Activated CD4-positive, alpha-beta T cell treated with anti-CD3 and anti-CD28 coated beads, Interleukin-2, Interleukin-4, amounts not matched to agents 100 ng/mL and 50 ng/mL, durations not matched to agents 16 hours and 8 hours (primary cell): ENCODE measurements at places on chromosomes 1 and 21.

DNA sequence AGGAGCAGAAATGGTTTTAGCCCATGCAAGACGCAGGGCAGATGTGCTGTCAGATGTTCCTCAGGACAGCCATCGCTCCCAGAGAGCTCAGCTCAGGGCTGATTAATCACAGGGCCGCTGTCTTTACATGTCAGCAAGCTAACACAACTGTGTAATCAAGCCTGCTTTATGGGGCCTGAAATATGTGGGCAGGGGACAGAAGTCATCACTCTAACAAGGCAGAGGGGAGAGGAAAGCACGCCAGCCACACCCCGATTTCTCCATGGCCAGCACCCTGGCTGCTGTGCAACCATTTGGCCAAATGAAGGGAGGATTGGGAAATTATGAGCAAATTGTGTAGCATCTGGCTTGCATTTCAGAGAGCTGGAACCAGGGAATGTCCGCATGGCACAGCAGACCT lies 368.8 kb downstream of the NPHP4 start:
- DNase-seq: no peak

DNA sequence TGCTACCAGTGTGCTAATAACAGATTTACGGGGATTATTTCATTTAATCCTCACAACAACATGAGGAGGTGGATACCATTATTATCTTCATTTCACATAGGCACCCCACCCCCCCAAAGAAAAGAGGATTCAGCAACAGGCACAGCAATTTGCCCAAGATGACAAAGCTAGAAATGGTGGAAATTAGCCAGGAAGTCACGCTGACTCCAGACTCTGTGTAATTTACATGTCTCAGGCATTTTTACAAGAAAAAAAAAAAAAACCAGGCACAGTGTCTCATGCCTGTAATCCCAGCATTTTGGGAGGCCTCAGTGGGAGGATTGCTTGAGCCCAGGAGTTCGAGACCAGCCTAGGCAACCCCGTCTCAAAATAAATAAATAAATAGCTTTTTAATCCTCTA lies 37.5 kb upstream of the PRDM2 start:
- no peak for DNase-seq

DNA sequence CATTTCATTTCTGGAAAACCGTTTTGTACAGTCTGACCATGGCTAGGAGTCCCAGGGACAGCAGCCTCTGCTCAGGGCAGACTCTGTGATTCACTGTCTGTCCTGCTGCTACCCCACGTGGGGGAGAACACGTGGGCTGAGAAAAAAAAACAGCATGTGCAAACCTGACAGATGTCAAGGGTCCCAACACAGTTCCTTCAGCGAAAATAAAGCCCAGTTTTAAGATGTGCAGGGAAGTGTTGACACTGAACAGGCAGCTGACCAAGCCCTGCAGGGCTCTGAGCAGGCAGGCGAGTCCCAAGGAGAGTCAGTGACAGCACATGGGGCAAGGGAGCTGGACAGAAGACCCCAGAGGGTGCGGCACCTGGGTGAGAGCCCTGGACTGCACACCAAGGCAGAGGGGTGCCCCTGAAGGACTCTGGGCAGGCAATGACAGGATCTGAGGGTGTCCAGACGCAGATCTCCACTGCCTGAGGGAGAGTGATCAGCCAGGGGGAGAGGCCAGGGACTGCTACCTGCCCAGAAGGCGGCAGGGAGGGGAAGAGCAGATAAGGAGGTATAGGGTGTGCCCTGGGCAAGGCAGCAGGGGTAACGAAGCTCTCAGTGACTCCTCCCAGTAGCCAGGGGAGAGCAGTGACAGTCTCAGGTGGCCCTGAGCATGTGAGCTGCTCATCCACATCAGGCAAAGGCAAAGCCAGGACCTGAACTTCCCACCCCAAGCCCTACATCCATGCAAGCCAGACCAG lies 5.1 kb upstream of the SPATC1L start:
- no peak for DNase-seq

DNA sequence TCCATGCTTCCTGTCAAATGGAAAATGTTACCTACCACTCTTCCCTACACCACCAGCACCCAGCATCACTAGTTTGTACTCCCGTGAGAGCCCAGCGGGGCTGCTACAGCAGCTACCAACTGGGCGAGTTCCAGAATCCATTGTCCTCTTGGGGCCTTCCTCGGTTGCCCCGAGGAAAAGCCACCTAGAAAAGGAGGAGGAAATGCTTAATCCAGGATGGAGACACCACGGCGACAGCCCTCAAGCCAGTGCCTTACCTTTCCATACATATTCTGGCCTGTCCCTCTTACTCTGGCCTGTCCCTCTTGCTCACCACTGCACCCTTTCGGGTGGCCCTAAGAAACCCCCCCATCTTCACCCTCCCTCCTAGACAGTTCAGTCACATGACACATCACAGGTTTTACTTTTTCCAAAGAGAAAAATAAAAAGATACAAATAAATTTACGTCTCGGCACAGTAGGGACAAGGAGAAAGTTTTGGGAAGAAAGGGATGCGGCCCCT lies 478 bp downstream of the RIT1 start:
- no peak for DNase-seq

DNA sequence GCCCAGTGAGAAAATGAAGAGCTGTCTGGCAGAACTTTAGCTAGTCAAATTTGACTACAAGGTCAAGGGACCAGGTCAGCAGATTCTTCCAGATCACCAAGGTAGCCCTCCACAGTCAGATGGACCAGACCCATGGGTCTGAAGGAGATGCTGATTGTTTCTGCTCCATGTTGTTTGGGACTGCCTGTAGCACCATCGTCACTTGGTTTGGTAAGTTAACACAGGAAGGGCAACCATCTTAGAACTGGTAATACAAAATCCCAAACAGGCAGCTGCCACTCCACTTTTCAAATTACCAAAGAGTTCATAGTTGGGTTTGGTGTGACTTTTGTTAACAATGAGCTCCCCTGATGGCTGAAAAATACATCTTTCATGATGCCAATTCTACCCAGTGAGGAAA lies 9.0 kb downstream of the ITPKB start:
- DNase-seq: no peak

GRCh38 chr1:8821084-8821483 lies 3.6 kb upstream of the RERE start:
- DNase-seq: no peak

GRCh38 chr21:28663111-28663693 lies 329.5 kb downstream of the LTN1 start:
- no peak for DNase-seq

DNA sequence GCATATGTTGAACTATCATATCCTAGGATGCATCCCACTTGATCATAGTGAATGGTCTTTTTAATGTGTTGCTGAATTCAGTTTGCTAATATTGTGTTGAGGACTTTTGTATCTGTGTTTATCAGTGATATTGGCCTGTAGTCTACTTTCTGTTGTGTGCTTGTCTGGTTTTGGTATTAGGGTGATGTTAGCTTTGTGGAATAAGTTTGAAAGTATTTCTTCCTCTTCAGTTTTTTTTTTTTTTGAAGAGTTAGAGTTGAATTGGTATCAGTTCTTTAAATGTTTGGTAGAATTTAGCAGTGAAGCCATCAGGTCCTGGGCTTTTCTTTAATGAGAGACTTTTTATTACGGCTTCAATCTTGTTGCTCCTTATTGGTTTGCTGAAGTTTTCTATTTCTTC lies 162.3 kb downstream of the VAV3 start:
- no peak for DNase-seq

- DNase-seq: no peak
These were observed 113.0 kb downstream of the PAPPA2 start for GRCh38 chr1:176575991-176576390.

DNA sequence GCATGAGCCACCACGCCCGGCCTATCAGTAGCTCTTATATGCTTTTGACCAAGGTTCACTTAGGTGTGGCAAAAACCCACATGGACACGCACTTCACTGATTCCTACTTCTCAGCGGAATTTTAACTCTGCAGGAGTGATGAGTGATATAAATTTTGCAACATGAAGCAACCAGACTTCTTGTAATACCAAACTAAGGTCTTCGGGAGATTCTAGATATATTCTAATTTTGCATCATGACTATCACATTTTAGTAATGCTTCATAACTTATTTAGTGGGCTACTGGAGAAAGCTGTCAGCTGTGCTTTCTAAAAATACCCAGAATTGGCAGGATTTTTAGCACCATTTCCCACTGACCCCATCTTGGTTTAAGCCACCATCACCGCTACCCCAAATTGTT lies 27.8 kb downstream of the RHCE start:
- no peak for DNase-seq

DNA sequence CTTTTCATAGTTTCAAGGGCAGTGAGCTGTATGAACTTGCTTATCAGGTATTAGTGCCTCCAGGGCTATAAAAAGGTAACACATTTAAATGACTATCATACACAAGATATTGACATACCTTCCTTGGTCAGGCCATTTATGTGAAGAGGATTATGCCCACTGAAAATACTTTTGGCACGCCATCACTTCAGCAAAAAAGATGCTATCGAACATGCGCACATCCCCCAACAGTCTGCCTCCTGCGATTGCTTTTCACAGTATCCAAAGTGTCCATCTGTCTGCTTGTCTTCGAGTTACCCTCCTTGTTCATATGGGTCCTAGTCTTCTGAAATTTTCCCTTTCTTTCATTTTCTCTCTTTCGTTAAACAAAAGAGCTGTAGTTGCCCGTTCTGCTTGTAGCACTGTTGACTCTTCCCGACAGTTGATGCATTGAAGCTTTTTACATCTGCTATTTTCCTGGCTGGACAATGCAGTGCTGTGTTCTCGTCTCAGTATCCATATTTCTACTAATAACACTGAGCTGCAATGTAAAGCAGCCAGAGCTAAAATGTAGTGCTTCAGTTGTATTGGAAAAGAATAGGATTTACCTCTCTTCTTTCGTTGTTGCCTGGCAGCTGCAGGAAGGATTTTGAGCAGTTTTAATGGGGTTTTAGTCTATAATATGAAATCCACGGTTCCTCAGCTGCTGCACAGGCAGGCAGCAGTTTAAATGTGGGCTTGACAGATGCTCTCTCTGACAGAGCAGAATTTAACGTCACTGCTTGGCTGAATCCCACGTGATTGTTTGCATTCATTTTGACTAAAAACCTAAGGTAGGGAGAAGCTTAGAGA lies at the start of gene B3GALT2:
TSS of gene B3GALT2 (minus strand) at position 713 of the 831 bp plus-strand sequence. CDS start 5,051 bp downstream, outside the sequence.
- DNase-seq: no peak

DNA sequence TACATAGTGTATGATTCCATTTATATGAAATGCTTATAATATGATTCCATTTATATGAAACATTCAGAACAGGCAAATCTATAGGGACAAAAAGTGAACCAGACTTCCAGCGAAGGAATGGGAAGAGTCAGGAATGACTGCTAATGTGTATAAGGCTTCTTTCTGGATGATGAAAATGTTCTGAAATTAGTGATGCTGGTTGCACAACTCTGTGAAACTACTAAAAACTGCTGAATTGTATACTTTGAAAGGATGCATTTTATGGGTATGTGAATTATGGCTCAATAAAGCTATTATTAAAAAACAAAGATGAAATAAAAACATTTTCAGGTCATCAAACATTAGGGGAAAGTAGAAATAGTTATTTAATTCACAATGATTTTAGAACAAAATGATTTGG lies 14.1 kb upstream of the IL24 start:
- DNase-seq: no peak

- DNase-seq: no peak
These were observed 8.3 kb downstream of the FAM229A start for GRCh38 chr1:32353886-32354570.
